CD4-positive, alpha-beta T cell treated with Interleukin-6 at 100 ng/mL for 8 hours (primary cell): ENCODE measurements at places on chromosomes 6 and 20.

GRCh38 chr20:18243802-18244201, 44.5 kb upstream of the ZNF133 start:
- no peak for DNase-seq

DNA sequence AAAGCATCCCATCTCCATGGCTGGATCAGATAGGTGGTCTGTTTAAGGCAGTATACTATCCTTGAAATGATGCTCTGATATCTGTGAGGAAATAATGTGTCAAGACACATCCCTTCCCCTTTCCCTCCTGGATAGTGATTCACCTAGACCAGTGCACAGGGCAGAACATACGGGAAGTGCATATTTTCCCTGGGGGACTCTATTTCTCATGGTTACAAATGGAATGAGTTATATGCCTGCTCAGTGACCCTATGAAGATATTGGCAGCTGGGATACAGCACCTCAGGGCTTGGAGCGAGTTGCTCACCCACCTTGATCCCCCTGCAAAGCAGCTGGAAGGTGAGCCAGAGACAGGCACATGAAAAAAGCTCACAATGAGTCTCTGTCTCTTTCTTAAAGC, 67.5 kb upstream of the PRL start:
- DNase-seq: no peak

- DNase-seq: peak; percentile 4
These were observed 83.1 kb upstream of the PHACTR2 start for GRCh38 chr6:143594647-143595046.

DNA sequence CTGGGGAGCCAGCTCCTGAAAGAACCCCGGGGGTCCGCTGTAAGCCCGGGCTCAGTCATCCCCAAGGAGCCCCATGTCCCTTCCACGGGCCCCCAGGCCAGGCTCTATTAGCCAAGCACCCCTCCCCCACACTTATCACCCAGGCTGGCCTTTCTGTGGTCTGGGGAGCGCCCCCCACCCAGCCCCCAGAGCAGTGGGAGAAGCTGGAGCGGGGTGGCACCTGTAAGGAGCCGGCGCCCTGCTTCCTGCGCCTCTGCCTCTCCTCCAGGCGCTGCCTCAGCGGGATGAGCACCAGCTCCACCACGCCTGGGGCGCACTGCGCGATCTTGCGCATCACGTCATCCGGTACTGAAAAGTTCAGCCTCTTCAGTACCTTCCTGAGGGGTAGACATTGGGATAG, 2.3 kb downstream of the SPEF1 start:
- no peak for DNase-seq

GRCh38 chr20:61356196-61356595, 104.1 kb downstream of the CDH4 start:
- DNase-seq: no peak

DNA sequence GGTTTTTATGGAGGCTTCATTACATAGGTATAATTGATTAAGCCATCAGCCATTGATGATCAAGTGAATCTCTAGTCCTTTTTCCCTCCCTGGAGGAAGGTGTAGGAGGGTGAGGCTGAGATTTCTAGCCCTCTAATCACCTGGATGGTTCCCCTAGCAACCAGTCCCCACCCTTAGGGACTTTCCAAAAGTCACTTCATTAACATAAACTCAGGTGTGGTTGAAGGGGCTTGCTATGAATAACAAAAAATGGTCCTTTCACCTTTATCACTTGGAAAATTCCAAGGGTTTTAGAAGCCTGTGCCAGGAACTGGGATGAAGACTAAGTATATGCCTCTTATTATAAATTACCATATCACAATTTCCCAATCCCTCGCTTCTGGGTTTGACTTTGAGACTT, 40.4 kb downstream of the SMPDL3A start:
- no peak for DNase-seq

DNA sequence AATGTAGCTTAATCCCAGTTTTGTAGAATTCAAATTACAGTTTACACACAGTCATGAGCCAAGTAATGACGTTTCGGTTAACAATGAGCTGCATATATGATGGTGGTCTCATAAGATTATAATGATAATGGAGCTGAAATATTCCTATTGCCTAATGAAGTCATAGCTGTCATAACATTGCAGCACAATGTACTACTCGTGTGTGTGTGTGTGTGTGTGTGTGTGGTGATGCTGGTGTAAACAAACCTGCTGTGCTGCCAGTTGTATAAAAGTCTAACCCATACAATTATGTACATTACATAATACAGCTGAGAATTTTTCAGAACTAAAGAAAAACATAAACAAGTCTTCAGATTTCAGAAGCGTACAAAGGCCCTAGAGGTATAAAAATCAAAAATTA, 66.7 kb upstream of the ARID1B start:
- DNase-seq: no peak

DNA sequence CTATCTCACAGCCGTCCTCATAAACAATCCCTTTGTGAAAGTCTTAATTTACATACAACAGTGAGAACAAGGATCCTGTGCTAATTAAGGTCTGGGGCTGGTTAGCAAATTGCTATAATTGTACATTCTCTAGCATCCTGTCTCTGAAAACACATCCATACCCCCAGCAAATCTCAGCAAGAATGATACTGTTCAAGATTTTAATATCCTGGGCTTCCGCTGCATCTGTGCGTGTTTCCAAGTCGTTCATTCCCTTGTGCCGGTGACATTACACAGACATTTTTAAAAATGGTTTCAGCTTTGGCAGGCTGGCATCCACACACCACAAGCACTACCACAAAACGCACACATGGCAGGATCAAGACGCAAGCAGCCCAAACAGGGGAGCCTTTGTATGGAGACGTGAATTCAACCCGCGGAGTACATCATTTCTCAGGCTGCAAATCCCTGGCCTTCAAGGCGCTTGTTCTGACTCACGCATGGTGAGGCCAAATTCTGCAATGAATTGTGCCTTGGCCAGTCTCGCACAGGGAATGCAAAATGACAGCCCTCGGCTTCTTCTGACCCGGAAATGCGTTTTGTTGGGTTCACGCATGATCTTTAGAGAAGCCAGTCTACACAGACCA, 20.3 kb downstream of the ZMYND8 start:
- no peak for DNase-seq

- DNase-seq: no peak
These were observed 36.5 kb upstream of the RFPL4B start for GRCh38 chr6:112310439-112311125.

GRCh38 chr6:106520711-106521401, 108.4 kb downstream of the RTN4IP1 start:
- DNase-seq: peak; percentile 87

- DNase-seq: no peak
These were observed 1211.1 kb upstream of the GJE1 start for GRCh38 chr6:140921366-140922226.

- DNase-seq: no peak
These were observed 79.4 kb upstream of the NRN1 start for GRCh38 chr6:6085928-6086668.

DNA sequence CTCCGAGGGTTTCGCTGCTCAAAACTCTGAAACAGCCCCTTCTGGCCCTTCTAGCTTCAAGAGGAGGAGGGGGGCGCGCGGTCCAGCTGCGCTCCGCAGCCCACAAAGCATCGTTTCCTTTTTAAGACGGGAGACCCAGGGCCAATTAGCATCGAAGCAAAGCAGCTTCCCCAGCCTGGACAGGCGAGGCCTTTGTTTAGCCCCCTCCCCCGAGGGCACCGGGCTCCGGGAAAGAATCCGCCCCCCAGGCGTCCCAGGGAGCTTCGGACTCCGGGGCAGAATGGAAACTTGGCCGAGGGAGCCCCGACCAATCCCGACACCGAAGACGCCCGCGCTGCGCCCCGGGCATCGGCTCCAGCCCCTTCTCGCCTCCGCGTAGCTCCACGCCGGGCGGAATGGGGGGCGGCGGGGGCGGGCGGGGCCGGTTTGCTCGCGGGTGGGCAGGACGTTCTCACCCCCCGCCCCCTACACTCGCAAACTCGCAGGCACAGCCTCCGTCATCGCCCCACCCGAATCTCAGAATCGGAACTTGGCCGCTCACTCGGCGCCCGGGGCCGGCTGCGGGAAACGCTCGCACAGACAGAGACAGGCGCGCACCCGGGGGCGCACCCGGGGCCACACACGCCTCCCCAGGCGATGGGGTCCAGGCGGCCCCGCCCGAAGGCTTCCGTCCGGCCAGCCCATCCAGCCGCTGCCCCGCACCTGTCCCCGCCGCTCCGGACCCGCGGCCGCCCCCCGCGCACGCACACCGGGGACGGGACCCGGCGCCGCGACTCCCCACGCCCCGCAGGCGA, 628 bp downstream of the NKAIN4 start:
- no peak for DNase-seq
